ENCODE measurements at places on chromosomes 2 and 18. TPM values are rescaled to one million over a fixed set of nuclear protein-coding genes. Genes with fewer than 3 reads are reported as not detected.

DNA sequence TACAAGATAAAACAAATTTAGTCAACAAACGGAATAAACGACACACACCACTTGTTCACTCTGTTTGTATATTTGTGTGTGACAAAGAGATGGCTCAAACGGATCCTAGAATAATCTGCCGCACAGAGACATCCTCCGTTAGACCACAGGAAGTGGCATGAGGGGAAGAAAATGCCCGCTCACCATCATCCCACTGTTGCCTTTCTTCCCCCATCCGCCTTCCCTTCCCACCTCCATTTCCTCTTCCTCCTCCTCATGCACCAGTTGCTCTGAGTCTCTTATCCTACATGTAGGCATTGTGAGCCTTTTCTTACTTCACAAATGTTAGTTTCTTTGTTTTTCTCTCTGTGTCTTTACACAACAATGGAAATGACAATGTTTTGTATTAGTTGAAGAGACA, 228.5 kb upstream of the SMIM21 start:
- no peak overlapping the region for H3K4me3 ChIP-seq
- H3K27me3 ChIP-seq, result peaks cover 2% of the 10 kb centered on the region
- DNase-seq, result no peak

DNA sequence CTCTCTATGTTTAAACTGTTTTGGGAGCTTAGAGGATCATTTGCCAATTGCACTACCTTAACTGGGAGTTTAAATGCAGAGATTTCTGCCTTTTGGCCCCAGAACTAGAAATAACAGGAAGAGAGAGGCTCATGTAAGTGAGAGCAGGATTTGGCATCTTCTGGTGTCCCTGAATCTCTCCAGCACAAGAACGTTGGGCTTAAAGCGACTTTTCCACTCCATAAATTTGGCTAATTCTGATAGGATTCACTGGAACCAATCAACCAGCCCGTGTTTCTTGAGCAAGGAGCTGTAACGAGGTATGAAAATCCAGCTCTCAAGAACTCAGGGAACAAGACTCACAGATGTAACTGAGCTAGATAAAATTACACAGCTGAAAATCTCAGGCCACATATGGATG, 181.0 kb downstream of the C1D start:
- H3K27ac ChIP-seq, result no peak overlapping the region
- H3K27me3 ChIP-seq, result peaks cover 5% of the 10 kb centered on the region
- no peaks in the 10 kb centered on the region for H3K4me1 ChIP-seq
- no peaks in the 10 kb centered on the region for H3K36me3 ChIP-seq

- no peaks in the 10 kb centered on the region for H3K27me3 ChIP-seq
- H3K36me3 ChIP-seq, result peaks cover 11% of the 10 kb centered on the region
- no peak overlapping the region for H3K27ac ChIP-seq
- H3K4me1 ChIP-seq, result no peaks in the 10 kb centered on the region
These were observed 45.4 kb downstream of the EXOC6B start for GRCh38 chr2:72780477-72780876.

- no peaks in the 10 kb centered on the region for H3K36me3 ChIP-seq
- no peaks in the 10 kb centered on the region for H3K4me1 ChIP-seq
- H3K4me3 ChIP-seq, result no peak overlapping the region
- DNase-seq, result no peak
- H3K27ac ChIP-seq, result no peak overlapping the region
These were observed 596.9 kb downstream of the NYAP2 start for GRCh38 chr2:225996462-225996828.

SLC14A1 gene
- 6.8 TPM for total RNA-seq

HOXD13 gene
- total RNA-seq, result not detected

MERTK gene
- 0.30 TPM for total RNA-seq

KIF5C gene
- total RNA-seq, result 16.2 TPM

All from activated CD8-positive, alpha-beta memory T cell treated with anti-CD3 and anti-CD28 coated beads, Interleukin-2, amount 10 ng/mL, durations not matched to agents 7 days and 5 days (primary cell).